ENCODE measurements at places on chromosomes 3 and 15. TPM values are rescaled to one million over a fixed set of nuclear protein-coding genes. Genes with fewer than 3 reads are reported as not detected.

The FSD2 gene
- total RNA-seq, result not detected

The MINDY4B gene
- total RNA-seq, result not detected

The CRABP1 gene
- 6.7 TPM for total RNA-seq

The CMSS1 gene
- total RNA-seq, result 86.3 TPM

The CLSTN2 gene
- 0.03 TPM for total RNA-seq

The OR4M2 gene
- total RNA-seq, result not detected

- no peak for DNase-seq
- H3K27ac ChIP-seq, result no peak overlapping the region
Observed at GRCh38 chr3:189821262-189821661, 190.1 kb downstream of the TP63 start.

DNA sequence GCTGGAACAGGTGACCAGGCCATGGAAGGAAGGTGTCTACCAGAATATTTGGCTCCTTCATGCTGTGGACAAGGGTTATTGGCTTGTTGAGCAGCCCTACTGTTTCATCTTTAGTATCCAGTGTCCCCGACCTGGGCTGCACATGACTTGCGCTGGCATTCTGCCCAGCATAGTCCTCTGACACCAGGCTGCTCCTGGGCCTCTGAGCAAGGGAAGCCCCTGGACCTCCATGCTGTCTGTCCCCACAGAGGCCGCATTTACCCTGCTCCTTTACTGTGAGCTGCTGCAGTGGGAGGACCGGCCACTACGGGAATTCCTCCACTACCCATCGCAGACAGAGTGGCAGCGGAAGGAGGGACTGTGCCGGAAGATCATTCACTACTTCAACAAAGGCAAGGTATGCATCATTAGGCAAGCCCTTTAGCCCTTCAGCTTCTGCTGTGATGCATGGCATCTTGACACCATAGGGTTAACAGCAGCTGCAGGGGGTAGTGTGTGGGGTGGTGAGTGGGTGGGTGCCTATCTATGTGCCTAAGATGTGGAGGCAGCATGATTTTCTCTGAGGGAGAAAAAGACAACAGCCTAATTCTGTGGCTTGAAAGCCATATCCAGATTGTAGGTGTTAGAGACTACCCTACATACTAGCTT lies 44.0 kb upstream of the MANF start:
- H3K36me3 ChIP-seq, result no peaks in the 10 kb centered on the region
- H3K27me3 ChIP-seq, result no peaks in the 10 kb centered on the region
- DNase-seq, result no peak
- H3K4me1 ChIP-seq, result 0 out of 2 replicates have a peak, but pooled peaks cover 4% of the 10 kb centered on the region
- H3K27ac ChIP-seq, result no peak overlapping the region

- DNase-seq, result no peak
- H3K4me3 ChIP-seq, result no peak overlapping the region
- no peak overlapping the region for H3K27ac ChIP-seq
- no peaks in the 10 kb centered on the region for H3K36me3 ChIP-seq
- no peaks in the 10 kb centered on the region for H3K4me1 ChIP-seq
- H3K27me3 ChIP-seq, result no peaks in the 10 kb centered on the region
Observed at GRCh38 chr3:106514431-106514830, 645.6 kb upstream of the CBLB start.

DNA sequence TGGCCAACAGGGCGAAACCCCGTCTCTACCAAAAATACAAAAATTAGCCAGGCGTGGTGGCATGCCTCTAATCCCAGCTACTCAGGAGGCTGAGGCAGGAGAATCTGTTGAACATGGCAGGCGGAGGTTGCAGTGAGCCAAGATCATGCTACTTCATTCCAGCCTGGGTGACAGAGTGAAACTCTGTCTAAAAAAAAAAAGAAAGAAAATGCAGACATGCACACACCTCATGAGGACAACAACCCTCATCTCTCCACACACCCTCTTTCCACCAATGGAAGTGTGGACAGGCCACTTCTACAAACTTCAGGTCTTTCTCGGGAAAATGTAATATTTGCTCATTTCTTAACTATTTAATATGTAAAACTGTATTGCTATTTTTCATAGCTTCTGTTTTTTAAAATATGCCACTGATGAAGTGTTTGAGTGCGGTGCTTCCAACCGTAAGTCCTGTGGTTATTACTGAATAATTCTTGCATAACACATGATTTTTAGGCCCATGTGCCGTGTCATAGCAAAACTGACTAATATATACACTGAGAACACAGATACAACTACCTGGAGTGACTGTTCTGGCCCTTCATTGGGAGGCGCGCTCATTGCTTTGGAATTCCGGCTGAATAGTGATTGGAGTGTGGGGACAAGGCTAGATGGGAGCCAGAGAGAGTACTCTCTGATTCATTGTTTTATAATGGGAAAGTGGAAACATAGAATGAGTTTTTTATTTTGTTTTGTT lies 23.1 kb downstream of the LRRC31 start:
- no peak for DNase-seq
- peaks cover 2% of the 10 kb centered on the region for H3K27me3 ChIP-seq
- no peak overlapping the region for H3K27ac ChIP-seq
- H3K4me1 ChIP-seq, result no peaks in the 10 kb centered on the region

- H3K4me3 ChIP-seq, result no peak overlapping the region
- H3K36me3 ChIP-seq, result no peaks in the 10 kb centered on the region
- no peaks in the 10 kb centered on the region for H3K27me3 ChIP-seq
- peak; percentile 54 for DNase-seq
Observed at GRCh38 chr15:99755692-99756409, 22.6 kb upstream of the LYSMD4 start.

- no peaks in the 10 kb centered on the region for H3K27me3 ChIP-seq
- no peaks in the 10 kb centered on the region for H3K4me1 ChIP-seq
- no peak for DNase-seq
Observed at GRCh38 chr3:196121066-196121465, 39.2 kb upstream of the TFRC start.

- no peak for DNase-seq
- H3K27me3 ChIP-seq, result no peaks in the 10 kb centered on the region
- H3K36me3 ChIP-seq, result no peaks in the 10 kb centered on the region
- no peak overlapping the region for H3K4me3 ChIP-seq
- H3K4me1 ChIP-seq, result no peaks in the 10 kb centered on the region
Observed at GRCh38 chr3:24566927-24567326, 72.3 kb upstream of the THRB start.

DNA sequence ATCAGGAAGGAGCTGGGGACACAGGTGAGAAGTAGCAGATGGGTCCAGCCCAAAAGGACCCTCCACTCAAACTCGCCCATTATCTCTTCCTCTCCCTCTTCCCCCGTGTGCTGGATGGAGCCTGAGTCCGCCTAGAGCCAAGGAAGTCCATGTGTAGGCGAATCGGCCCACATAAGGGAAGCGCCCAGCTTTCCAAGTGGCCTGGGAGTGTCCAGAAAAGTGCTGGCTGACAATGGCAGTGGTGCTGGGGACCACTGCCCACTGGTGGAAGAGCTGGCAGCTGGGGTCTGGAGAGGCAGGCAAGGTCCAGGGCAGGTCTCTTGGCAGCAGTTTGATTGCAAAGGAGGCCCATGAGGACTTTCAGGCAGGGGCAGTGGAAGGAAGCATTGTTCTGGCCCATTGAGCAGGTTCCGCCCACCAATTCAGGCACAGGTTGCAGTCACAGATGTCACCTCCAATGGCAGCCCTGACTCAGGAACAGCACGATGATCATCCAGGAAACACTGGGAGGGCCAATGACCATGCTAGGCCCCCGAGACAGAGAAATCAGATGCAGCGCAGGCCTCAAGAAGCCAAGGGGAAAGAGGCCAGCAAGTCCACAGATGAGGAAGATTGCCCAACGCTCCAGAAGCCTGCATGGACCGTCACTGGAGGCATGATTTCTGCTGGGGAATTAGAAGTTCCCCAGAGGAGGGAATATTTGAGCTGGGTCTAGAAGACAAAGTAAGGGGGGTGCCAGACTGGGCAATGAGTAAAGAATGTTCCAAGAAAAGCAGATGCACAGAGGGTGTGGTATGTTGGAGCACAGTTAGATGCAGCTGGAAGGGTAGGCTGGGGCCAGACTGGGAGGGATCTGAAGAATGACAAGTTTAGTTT lies 3.0 kb downstream of the MFGE8 start:
- peak overlapping the region; percentile 97 for H3K27ac ChIP-seq
- H3K27me3 ChIP-seq, result no peaks in the 10 kb centered on the region
- H3K4me1 ChIP-seq, result peaks cover 66% of the 10 kb centered on the region
- peaks cover 13% of the 10 kb centered on the region for H3K36me3 ChIP-seq
- DNase-seq, result no peak

Data from Panc1 (cell line).